ENCODE measurements at places on chromosomes 6 and 20. TPM values are rescaled to one million over a fixed set of nuclear protein-coding genes. Genes with fewer than 3 reads are reported as not detected.
A peak's percentile ranks its signal among the peaks of the same experiment; 100 is the strongest.

DNA sequence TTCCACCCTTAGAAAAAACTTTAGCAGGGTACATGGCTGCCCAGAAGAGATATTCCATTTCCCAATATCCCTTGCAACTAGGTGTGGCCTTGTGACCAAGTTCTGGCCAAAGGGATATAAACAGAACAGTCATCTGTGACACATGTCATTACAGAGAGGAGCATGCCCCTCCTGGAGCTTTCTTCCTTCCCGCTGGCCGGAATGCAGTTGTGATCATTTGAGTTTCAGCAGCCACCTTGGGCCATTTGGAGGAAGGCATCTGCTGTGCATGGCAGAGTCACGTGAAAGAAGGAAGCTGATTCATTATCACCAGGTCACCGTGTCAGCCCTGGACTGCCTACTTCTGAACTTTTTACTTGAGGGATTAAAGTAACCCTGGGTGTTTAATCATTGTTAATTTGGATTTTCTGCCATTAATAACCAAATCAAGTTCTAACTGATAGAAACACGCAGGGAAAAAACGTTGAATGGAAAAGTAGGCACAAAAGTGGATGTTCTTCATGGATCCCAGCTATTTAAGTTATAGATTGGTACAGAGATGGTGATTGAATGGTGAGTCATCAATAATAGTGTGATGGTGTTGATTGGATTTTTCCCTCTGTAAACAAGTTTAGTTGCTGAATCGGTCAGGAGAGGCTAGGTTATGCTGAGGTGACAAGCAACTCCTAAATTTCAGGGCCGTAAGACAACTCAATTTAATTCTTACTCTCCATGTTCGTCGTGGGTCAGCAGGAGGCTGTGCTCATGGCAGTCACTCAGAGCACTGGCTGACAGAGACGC, 80.7 kb upstream of the CCDC167 start:
- DNase-seq, result no peak
- H3K27ac ChIP-seq, result no peak overlapping the region
- peaks cover 4% of the 10 kb centered on the region for H3K27me3 ChIP-seq
- H3K4me3 ChIP-seq, result no peak overlapping the region

- no peaks in the 10 kb centered on the region for H3K27me3 ChIP-seq
- no peaks in the 10 kb centered on the region for H3K36me3 ChIP-seq
- H3K4me3 ChIP-seq, result no peak overlapping the region
- no peaks in the 10 kb centered on the region for H3K4me1 ChIP-seq
- H3K27ac ChIP-seq, result no peak overlapping the region
- peak; percentile 25 for DNase-seq
Measured at GRCh38 chr6:13892017-13892645, 32.6 kb upstream of the RNF182 start.

SNX3 gene
- 135 TPM for total RNA-seq

ZNF334 gene
- total RNA-seq, result 8.5 TPM

GRCh38 chr6:74993136-74993535, 212.7 kb downstream of the COL12A1 start:
- H3K4me3 ChIP-seq, result no peak overlapping the region
- peaks cover 2% of the 10 kb centered on the region for H3K4me1 ChIP-seq
- H3K27ac ChIP-seq, result peak overlapping the region; percentile 23
- H3K36me3 ChIP-seq, result no peaks in the 10 kb centered on the region
- H3K27me3 ChIP-seq, result no peaks in the 10 kb centered on the region
